Pons (tissue), 1 donor: ENCODE measurements at places on chromosomes 3 and 15.

DNA sequence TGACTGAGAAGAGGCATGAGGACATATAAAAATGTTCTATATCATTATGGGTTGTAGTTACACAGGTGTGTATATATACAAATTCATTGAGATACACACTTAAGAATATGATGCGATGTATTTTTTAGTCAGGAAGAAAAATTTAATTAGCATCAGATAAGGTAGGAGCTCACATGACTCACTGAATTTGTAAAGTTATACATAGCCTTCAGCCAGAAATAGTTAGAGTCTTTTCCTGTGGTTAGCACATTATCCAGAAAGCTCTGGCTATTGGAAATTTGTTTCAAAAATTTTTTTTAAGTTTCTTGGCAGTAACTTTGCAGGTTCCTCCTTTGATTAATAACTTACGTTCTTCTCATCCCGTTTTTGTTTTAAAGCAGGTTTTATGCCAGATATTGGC, 88.6 kb downstream of the STT3B start:
- DNase-seq, result no peak

DNA sequence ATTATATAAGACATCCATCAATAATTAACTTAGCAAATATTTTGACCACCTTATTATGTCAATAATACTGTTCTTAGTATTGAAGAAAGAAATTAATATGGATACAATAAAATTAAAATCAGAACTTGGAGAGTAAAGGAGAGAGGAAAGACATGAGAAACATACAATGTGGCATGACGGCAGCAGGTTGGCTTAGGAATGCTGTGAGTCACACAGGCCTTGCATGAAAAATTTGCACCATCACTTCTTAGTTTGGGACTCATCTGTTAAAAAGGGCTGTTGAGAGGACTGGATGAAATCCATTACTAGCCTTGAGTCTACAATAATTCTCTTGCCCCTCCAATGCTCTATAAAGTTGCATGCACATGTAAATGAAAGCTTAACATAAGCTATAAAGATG, 880.8 kb downstream of the ROBO1 start:
- no peak for DNase-seq

- DNase-seq, result no peak
These were observed 80.0 kb upstream of the RORA start for GRCh38 chr15:61309031-61309511.

DNA sequence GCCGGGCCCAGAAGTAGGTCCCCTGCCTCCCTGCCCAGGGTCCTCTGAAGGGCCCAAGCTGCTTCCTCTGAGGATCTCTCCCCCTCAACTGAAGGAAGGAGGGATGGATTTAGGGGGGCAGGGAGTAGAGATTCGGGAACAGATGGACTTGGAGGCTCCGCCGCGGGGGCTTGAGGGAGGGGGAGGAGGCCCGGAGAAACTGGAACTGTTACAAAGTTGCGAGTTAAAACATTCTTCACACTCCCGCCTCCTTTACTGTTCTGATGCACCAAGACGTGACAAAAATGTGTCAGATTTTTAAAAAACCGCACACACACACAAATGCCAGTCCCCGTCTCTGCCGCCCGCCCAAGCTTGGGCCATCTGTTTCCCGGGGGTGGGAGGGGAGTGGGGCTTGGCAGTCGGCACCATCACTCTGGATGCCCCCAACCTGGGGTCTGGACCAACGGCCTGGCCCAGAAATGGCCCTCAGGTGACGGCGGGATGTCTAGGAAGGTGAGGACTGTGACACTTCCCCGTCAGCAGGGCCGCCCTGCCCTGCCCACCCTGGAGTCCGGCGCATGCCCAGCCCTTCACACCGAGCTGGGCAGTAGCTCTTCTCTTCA, 25.0 kb upstream of the LINGO1 start:
- DNase-seq, result no peak

- no peak for DNase-seq
These were observed 40.7 kb downstream of the GASK1A start for GRCh38 chr3:43019826-43020225.

DNA sequence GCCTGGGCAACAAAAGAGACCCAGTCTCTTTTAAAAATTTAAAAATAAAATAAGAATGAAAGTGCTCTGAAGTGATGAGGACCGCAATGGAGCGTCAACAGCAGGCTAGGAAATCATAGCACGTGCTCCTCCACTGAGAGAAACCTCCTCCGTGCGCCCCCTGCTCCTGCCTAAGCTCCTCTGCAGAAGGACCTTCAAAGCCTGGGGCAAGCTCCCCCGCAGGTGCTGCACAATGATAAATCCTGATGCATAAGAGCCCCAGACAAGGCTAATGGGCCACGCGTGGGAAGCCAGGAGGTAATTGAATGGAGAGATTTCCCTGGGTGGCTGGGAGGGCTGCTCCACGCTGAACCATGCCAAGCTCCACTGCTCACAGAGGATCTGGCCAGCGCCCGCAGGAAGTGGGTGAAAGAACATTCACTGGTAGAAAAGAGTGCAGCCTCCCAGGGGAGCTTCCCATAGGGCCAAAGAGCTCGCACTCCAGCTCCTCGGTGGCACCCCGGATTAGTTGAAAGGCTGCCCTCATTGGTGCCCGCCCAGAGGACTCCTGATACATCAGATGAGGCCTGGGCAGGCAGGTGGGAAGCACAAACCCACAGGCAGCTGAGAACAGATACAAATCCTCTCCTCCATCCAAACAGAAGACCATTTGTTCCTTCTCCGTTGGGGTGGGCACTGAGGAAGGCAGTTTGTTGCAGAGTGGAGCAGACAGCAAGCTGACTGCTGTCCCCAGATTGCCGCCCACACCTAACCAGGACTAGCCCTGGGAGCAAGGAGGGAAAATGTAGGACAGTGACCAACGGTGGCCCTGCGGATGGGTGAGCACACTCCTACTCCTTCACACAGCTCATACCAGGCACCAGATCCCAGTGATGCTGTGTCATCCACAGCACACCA, 52.5 kb downstream of the CPN2 start:
- no peak for DNase-seq

- DNase-seq, result no peak
These were observed 71.8 kb downstream of the CHDH start for GRCh38 chr3:53774414-53774813.

DNA sequence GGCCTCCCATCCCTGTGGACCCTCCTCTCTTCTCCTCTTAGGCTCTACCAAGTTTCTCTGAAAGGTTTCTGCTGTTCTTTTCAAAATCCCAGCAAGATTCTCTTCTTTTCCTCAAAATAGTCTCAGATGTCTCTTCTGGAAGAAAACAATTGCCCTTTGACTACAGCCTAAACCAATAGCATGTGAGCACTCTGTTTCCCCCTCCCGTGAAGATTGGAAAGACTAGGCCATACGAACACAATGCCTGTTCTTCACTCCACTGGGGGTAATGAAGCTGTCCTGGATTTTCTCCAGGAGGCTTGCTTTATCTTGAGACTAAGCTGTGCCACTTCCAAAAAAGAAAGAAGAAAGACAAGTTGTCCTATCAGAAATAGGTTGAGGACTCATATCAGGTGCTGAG, 178.7 kb upstream of the MCTP2 start:
- DNase-seq, result peak; percentile 74

- DNase-seq, result no peak
These were observed 235.7 kb upstream of the CFAP20DC start for GRCh38 chr3:59285560-59285959.

GRCh38 chr3:141184430-141184829, 47.2 kb upstream of the PXYLP1 start:
- no peak for DNase-seq

DNA sequence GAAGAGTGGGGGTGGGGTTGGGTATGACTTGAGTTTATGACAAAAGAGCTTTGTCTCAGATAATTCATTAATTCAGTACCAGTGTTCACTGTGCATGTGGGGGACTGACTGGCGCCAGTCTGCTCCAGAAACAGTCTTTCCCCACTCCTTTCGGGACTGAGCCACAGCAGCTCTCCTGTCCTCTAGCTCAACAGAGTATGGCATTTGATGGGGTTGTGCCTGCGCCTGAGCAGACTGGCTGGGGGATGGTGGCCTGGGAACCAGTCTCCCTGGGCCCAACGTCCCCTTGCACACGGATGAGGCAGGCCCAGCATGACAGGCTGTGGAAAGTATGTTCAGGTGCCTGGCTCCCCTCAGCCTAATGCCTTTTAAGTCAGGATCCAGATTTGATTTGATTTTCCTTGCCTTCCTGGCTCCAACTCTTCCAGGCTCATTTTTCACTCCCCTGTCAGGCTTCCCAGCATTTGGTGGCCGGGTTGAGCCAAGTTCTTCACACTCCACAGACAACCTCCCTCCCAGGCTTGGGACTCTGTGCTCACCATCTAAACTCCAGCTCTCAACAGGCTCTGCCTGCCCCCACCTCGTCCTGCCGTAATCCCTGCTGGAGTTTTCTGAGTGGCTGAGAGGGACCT, 105.0 kb downstream of the MYLK start:
- peak; percentile 88 for DNase-seq

- no peak for DNase-seq
These were observed 85.9 kb downstream of the DCLK3 start for GRCh38 chr3:36678216-36679013.

DNA sequence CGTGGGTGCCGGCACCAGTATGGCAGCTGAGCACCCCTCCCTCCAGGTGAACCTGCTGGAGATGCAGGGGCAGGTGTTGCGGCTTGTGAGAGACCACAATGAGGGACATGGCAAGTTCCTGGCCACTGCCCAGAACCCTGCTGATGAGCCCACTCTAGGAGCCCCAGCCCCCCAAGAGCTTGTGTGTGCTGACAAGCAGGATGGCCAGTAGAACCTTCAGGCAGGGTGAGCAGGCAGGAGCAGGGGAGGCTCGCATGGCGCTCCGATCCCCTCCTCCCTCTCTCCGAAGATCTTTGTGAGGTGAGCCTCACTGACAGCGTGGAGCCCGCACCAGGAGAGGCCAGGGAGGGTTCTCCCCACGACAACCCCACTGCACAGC, 29.8 kb downstream of the NGRN start:
- DNase-seq, result no peak

DNA sequence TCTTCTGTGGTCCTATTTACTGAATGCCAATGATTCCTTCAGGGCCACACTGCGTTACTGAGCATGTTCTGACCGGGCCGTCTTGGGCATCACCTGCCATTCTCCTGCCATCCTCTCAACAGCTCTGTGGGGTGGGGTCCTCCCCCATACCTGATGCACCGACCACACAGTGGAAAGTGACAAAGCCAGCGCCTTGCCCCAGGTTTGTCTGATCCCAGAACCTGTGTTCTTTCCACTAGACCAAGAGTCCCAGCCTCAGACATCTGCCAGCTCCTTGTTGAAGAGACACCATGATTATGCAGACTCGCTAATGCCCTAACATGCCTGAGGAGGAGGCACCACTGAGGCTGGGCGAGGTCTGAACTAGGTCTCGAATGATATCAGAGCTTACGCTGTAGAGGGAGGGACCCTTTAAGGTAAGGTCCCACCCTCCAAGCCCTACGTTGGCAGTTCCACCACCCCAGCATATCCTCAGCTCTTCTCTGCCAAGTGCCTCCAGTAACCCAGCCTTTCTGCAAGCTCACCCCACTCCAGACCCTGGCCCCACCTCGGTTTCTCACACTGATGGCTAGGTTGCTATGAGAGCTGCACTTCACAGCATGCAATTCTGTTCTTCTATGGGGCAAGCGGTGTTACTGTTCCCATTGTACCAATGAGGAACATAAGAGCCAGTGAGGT, 29.8 kb upstream of the PLXNA1 start:
- no peak for DNase-seq

DNA sequence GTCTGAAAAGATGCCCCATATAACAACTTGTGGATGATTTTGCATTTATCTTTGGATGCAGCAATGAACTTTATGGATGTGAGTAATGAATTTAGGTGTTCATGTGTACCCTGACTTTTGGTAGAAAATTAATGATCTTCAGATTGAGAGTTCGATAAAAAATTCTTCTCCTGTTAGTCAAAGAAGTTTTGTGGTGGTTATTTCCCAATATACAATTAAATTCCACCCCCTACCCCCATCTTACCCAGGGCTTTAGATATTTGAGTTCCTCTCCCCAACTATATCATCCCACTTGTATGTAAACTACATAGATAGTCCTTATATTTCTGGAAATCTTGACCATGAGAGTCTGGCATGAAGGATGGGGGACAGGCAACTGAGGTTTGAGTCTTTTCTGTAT, 126.1 kb upstream of the ALDH1A3 start:
- no peak for DNase-seq

DNA sequence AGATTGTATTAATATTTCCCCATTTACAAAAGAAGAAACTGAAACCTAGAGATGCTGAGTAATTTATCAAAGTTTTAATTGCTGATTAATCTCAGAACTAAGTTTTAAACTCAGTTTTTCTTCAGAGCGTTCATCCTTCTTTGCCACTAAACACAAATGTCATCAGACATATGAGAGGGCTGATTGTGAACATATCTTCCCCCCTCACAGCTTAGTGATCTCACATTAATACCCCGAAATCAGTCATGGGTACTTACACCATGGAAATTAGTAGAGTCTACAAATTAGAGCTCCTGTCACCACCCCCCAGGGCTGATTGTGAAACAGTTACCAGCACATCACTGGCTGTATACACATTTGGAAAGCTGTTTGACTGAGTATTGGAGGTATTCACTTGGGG, 189.3 kb upstream of the SGO1 start:
- no peak for DNase-seq

GRCh38 chr3:126146034-126146433, 34.4 kb downstream of the ALDH1L1 start:
- no peak for DNase-seq

GRCh38 chr15:74378848-74379247, 11.4 kb upstream of the CYP11A1 start:
- DNase-seq, result no peak

DNA sequence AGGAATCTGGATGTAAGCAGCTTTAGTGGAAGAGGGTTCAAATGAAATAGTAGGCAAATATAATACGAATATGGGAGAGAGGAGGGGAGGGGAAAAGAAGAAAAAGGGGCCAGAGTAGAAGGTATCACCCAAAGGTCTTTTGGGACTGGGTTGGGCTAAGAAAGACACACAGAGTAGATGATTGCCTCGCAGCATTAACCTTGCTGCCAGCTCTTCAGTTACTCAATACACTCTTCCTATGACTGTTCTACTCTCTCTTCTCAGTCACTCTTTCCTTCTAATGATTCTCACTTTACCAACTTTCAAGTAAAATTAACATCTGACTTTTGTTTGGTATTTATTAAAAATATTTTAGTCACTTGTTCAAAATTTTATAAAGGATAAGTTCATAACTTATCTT, 52.8 kb downstream of the CLASP2 start:
- no peak for DNase-seq
